ENCODE measurements at places on chromosomes 11 and 22.

- DNase-seq, result no peak
These were observed 673.8 kb downstream of the NELL1 start for GRCh38 chr11:21343204-21343603.

GRCh38 chr11:7830740-7831139 is 34.0 kb upstream of the OR5P2 start:
- DNase-seq, result no peak

DNA sequence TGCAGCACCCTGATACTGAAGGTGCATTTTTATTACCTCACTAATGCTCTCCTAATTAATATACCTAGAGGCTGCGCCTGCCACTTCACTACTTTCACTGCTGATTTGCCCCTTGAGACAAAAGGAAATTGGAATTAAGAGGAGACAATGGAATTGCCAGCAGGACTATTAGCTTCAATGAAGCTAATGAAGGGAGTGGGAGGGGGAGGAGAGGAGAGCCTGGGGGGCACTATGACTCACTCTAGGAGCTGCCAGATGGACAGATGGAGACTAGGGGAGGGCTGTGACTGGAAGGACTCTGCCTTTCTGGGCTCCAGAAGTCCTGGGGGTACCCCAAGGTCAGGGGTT is 102.8 kb upstream of the DRD2 start:
- no peak for DNase-seq

GRCh38 chr22:49951000-49951677 is 9.4 kb upstream of the PIM3 start:
- DNase-seq, result no peak

- no peak for DNase-seq
These were observed 17.4 kb downstream of the ZBTB16 start for GRCh38 chr11:114076921-114077331.

DNA sequence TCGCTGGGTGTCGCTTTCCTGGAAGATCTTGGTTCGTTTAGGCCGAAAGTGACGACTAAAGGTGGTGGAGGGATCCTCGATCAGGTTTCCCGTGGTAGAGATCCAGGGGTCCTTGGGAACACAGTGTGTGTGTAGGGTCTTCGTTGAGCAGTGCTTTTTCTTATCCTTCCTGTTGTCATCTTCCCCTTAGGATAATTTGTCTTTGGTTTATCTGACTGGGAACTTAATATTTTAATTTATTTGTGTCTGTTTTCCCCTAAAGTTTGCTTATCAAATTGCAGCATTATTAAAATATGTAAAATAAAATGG is 403 bp downstream of the RBM7 start:
- no peak for DNase-seq

DNA sequence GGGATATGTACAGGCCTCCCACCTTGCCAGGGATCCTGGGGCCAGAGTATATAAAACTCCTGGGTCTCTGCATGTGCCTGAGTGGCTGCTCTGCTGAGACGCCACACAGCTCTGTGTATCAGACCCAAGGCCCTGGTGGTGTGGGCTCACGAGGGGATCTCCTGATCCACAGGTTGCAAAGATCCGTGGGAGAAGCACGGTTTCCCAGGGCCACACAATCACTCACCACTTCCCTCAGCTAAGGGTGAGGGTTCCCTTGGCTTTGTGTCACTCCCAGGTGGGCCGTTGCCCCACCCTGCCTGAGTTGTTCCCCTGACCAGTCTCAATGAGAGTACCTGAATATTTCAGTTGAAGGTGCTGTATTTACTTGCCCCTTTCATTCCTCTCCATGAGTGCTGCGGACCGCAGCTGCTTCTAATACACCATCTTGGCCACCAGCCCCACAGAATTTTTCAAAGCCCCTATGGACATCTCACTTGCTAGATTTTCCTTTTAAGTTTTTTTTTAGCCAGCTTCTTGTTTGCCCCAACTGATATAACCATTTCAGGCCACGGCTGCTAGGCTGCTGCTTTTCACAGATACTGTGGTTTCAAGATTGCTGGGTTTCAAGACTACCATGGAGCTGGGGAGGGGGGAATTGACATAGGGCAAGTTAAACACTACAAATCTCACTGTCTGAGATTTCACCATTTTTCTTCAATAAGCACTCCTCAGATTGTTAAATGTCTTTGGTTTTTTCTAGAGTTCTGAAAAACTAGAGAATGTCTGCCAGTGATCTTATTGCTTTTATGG is 13.7 kb upstream of the DEPDC7 start:
- no peak for DNase-seq

GRCh38 chr11:62143727-62144126 is 19.9 kb downstream of the INCENP start:
- DNase-seq, result no peak

DNA sequence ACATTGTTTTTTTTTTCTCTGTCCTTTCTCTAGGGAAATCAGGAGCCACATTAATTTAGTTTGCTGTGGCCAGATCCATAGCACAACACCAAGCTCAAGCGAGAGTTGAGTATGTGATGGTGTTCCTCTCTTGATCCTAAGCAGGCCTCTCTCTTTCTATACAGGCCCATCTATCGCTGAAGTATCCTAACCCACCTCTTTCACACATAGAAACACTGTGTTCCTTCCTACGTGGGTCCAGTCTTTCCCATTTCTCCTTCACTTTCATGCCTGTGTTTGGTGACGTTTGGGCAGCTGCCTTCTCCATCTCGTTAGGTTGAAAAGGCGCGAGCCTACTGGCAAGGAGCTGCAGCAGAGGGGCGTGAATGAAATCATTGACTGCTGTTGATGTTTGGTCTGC is 2.4 kb downstream of the PACS1 start:
- DNase-seq, result no peak

DNA sequence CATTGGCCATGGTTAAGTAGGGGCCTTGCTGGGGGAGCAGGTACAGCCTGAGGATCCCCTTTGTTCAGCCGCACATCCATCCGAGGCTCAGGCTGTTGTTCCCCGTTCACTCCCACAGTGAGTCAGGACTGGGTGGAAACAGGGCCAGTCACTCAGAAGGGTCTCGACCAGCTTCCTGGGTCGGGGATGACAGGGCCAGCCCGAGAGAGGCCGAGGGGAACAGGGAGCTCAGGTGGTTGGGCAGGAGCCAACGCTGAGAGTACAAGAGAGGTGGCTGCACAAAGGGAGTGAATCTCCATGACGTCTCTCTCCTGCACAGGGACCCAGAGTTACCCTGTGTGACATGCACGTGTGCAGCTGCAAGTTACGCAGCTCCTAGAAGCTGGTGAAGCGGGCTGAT is 97.2 kb upstream of the SHANK2 start:
- no peak for DNase-seq

DNA sequence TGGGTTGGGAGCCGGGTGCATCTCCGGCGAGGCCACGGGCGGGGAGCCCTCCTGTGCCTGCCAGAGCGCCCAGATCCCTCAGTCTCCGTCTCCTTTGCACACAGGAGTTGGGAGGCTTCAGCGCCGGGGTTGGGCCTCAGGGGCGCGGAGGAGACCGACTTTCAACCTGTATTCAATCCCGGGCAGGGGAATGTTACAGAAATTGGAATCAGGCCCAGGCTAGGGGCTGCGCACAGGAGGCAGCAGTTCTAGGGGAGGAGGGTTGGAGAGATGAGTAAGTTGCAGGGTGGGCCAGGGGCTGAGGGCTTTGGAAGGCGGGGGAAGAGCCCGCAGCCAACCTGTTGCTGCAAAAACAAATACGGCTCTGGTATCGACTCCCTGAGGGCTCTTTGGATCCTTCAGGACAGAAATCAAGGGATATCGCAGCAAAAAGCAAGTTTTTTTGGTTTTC is 640 bp upstream of the KCNA4 start:
- no peak for DNase-seq

- DNase-seq, result no peak
These were observed 25.9 kb downstream of the IGSF9B start for GRCh38 chr11:133930767-133931448.

GRCh38 chr11:130816546-130817329 is 99.5 kb downstream of the SNX19 start:
- DNase-seq, result no peak

GRCh38 chr11:62553080-62553838 is 6.7 kb upstream of the AHNAK start:
- DNase-seq, result peak; percentile 90

GRCh38 chr11:116276051-116277044 is 496.4 kb downstream of the BUD13 start:
- no peak for DNase-seq

DNA sequence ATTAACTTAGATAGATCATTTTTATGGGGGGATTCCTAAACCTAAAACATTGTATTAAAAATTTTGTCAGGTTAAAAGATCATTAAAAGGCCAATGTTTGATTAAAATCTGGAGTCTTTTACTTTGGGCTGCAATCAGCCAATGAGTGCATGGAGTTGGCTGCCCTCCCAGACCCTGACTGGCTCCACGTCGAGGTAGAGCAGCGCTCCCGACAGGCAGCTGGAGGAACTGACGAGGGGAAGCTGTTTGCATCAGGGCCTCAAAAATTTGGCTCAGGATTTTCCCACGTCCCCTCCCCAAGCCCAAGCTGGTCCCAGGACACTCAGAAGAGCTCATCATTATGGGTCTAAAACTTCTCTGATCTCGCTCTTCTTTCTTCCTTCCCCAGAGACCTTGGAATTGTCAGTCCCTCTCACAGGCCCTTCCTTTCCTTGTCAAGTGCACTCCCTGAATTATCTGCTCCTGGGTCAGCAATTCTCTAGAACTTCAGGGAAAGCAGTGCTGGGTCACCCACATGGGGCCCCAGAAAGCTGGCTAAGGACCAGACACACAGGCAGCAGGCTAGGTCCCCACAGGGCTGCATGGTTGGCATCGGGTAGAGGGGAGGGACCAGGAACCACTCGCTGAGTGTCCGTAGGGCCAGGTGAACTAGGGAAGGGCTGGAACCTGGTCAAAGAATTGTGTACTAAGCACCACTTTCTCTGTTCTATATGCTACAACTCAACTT is 119.6 kb upstream of the IGLL5 start:
- DNase-seq, result no peak

GRCh38 chr11:84381666-84382065 is 1095.5 kb upstream of the CCDC90B start:
- DNase-seq, result no peak

DNA sequence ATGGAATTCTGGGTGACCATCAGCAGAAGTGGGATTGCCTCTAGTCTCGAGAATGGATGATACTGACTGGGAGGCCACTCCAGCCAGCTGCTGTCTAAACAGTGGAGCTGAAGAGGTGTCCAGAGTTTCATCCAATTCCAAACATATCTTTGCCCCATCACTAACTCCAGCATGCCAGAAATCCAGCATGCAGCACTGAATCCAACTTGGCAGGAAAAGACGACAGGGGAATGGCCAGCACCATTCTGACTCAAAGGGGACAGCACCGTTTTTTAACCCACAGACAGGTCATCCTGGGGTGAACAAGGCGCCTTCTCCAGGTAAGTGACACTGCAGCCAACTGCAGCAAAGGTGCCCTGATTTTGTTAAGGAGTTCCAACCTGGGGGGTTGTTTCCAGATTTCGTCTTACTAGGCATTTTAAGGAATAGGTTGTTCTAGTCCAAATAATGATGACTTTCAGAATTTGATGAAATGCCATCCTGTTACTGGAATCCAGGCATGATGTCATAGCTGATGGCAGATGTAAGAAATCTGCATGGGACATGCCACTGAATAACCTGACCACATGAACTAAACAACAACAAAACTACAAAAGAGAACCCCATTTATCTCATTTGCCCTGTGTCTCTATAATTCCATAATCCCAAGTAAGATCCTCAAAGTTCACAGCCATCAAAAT is 32.3 kb downstream of the FEZ1 start:
- DNase-seq, result no peak

DNA sequence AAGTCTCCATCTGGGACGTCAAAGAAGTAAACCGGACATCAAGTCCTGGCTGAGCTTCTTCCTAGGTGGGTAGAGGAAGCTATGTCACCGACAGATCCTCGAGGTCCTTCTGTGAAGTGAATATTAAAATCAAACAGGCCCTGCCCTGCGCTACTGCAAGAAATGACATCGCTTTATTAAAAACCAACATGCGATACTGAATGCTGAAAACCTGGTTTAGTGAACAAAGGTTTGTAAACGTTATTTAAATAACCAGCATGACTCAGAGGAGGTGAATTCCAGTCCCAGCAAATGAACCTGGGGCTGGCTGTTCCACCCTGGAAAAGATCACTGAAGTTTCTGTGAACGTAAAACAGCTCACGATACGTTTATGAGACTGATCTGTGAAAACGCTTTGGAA is 645 bp downstream of the RTCB start:
- peak; percentile 2 for DNase-seq

- no peak for DNase-seq
These were observed 32.8 kb downstream of the OR2AT4 start for GRCh38 chr11:75063741-75064314.

- DNase-seq, result no peak
These were observed 43.1 kb upstream of the AMOTL1 start for GRCh38 chr11:94725097-94725496.

DNA sequence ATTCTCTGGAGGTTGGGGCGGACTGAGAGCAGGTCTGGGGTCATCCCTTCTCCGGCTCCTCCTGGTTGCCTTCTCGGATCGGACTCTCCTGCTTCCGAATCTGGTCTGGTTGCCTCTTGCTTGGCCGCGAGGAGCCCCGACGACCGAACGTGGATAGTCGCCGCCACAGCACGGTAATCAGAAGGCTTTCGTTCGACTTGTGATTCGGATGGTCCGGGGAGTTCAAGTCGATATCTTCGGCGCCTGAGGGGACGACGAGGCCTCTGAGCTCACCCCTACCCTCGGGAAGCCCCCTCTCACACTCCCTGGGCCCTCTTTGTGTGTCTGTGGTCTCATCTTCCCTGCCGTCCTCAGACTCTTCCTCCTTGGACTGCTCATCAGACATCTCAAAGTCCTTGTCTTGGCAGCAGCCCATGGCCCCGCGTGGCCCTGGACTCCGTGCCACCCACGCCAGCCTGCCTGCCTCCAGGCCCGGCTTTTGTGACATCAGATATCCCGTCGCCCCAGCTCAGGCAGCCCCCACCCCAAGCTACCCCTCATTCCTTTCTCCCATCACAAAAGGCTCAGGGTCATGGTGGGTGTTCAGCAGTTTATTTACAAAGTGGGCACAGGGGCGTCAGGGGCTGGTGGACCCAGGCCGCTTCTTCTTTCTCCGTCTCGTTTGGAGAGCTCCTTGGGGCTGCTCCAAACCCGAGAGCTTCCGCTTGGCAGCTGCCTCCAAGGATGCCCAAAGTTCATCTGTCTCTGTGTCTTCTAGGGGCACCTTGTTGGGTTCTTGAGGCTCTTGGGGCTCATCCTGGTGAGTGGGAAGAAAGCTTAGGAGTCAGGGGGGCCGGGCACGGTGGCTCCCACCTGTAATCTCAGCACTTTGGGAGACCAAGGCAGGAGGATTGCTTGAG is at the start of gene TEX54:
TSS of gene TEX54 (minus strand) at position 506 of the 899 bp plus-strand sequence.
- no peak for DNase-seq

DNA sequence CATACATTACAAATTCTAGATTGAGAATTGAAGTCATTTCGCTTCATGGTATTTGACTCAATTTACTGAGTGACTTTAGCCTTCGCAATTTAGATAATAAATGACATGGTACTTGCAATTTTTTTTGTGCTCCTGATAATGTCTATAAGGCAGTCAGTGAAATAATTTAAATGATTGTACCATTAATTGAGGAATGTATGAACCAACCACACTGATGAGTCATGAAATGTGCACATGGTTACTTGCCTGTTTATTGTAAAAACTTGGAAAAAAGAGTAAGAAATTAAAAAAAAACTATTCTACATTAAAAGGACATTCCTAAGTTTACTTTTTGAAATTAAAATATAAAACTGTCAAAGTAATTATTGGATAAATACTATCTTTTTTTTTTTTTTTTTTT is 43.3 kb downstream of the DNAJC24 start:
- DNase-seq, result peak; percentile 28

- DNase-seq, result no peak
These were observed 7.0 kb upstream of the ARHGAP42 start for GRCh38 chr11:100680070-100680469.

All from BJ (cell line).